Hindlimb muscle (tissue), 1 donor: ENCODE measurements at places on chromosomes 3 and 15.

GRCh38 chr15:45136378-45136764 lies 6.6 kb downstream of the DUOX1 start:
- DNase-seq, result no peak

DNA sequence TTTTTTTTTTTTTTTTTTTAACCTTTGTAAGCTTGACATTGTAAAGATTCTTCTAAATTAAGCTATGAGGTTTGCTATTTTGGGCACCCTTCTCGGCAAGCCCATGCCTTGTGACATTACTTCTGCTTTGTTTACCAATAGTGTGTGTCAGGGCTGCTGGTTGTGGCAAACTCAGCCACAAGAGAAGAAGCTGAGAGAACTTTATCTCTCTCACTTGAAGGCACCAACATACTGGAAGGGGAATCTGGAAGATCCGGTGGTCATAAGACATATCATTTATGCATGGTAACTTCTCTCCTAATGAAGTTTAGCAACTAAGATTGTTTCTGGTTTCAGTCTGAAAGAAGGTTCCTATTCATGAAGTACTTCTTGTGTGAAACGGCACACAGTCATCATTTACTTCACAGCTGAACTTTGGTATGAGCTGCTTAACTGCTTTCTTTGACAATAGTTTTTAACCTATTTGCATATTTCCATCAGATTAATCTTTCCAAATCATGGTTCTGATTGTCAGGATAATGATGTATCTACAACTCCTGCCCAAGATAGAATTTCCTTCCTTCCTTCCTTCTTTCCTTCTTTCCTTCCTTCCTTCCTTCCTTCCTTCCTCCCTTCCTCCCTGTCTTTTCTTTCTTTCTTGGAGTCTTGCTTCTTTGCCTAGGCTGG lies 189.3 kb downstream of the NFKBIZ start:
- no peak for DNase-seq

- no peak for DNase-seq
These were observed 19.0 kb downstream of the SEMA7A start for GRCh38 chr15:74414603-74415338.

GRCh38 chr15:51624022-51624421 lies 1.5 kb upstream of the DMXL2 start:
- DNase-seq, result no peak

- peak; percentile 93 for DNase-seq
These were observed 56.3 kb downstream of the IL20RB start for GRCh38 chr3:137013951-137014688.

GRCh38 chr3:190404715-190405114 lies 16.8 kb downstream of the CLDN16 start:
- DNase-seq, result no peak

DNA sequence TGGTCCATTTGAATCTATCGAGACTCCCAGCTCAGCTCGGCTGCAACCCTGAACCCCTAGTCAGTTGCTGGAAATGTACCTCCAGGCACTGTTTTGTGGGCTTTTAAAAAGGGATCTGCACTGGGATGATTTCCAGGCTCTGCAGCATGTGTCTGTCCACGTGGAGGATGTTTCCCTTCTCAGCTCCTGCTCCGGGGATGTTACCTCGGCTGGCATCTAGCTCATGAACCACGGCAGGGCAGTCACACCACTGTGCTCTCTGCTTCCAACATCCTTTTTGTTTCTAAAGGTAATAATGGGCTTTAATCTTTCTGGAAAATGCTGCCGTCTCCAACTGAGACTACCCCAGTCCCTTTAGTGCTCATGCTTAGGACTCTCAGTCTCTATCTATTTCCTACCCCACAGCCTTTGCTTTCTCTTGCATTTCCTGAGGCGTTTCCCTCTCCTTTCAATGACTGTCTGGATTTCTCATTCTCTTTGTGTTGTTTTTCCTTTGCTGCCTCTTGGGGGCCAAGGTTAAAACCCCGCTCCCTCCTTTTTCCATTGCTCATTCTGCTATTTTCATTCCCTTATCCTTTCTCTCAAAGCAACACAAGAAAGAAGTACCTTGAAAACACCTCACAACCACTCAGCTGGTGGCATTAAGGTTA lies 42.9 kb upstream of the AKAP13 start:
- DNase-seq, result no peak

DNA sequence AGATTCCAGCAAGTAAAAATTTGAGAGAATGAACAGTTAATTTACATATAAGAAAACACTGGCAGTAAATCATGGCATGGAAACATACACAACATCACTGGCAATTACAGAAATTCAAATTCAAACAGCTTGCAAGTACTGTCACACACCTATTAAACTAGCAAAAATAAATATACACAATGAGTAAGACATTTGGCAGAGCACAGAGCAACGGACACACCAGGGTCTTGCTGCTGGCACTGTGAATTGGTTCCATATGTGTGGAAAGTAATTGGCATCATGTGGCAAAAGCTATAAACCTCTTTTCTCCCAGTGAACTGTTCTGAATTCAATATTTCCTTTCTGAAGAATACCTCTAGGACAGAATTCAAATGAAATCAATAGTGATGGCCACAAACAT lies 78.3 kb downstream of the LRRK1 start:
- no peak for DNase-seq

DNA sequence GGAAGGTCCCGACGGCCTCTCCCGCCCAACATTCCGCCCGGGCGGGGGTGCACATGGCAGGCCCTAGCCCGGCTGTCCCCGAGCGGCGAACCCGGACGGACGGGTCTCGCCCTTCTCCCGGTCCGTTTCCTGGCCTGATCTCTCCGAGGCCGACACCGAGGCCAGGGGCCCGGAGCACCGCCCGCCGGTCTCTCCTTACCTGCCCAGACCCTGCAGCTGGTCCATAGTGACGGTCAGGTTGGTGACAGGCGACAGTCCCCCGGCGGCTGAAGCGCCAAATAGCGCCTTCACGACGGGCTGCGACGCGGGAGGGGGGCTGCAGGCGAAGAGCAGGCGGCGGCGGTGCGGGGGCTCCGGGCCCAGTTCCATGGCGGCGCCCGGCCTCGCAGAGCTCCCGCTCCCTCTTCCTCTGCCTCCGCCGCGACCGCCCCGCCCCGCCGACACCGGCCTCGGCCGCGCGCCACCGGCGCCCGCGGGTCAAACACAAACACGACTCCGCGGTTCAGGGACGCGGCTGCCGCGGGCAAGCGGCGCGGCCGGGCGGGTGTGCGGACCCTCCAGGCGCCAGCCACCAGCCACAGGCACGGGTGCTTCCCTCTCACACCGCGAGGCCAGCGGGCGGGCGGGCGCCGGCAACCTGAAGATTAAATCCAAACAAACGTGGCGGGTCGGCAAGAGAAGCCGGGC lies 495 bp downstream of the CDC25A start:
- DNase-seq, result no peak

DNA sequence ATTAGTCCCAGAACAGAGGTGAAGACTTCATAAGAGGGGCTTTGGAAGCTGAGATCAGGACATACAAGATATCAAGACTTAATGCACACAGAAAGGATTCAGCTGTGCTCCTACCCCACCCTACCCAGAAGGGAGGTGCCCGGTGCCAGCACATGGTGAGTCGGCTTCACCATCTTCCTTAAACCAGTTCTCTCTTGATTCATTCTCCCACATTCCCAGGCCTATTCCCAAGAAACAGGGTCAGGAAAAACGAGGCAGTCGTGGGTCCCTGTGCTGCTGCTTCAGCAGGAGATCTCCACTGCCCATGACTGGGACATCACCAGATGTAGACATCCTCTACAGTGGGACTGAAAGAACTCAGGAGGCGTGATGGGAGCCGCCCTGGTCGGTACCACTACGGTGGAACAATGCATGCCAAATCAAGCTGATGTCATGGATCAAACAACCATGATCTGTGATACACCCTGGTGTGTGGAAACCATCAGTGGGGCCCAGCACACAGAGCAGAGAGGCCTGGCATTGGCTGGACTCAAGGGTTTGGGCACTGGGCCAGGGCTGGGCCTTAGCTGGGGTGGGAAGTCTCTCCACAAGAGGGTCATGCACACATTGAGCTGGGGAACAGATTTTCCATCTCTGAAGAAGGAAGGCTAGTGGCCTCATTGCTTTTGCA lies 41.9 kb downstream of the CCDC12 start:
- no peak for DNase-seq

DNA sequence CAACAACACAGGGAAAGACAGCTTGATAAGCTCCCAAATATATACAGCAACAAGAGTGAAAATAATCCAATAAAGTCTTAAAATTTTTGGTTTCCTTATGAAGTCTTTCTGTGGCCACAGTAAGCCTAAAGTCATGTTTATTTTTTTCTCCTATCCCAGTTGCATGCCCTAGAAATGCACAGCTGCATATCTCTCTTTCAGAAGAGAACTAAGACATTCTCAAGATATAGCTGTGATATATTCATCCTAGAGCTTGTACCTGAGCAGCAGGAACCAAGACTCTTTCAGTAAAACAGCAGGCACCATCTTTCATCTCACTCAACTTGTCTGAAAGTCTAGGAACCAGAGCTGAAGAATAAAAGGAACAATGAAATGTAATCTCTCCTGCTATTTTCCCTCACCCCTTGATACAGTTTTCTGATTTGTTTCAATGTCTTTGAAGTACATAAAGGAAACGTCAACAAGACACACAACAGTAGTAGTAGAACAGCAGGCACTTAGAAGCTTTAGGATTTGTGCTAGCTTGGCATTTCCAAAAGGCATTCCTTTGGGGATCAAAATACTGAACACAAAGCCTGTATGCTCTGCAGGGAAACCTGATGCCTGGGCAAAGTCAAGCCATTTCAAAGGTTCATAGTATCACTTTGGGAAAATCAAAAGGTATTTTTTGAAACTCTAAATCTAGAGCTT lies 536.8 kb downstream of the PYDC2 start:
- DNase-seq, result no peak

- DNase-seq, result no peak
These were observed 357.2 kb downstream of the ROBO1 start for GRCh38 chr3:79410617-79411016.

DNA sequence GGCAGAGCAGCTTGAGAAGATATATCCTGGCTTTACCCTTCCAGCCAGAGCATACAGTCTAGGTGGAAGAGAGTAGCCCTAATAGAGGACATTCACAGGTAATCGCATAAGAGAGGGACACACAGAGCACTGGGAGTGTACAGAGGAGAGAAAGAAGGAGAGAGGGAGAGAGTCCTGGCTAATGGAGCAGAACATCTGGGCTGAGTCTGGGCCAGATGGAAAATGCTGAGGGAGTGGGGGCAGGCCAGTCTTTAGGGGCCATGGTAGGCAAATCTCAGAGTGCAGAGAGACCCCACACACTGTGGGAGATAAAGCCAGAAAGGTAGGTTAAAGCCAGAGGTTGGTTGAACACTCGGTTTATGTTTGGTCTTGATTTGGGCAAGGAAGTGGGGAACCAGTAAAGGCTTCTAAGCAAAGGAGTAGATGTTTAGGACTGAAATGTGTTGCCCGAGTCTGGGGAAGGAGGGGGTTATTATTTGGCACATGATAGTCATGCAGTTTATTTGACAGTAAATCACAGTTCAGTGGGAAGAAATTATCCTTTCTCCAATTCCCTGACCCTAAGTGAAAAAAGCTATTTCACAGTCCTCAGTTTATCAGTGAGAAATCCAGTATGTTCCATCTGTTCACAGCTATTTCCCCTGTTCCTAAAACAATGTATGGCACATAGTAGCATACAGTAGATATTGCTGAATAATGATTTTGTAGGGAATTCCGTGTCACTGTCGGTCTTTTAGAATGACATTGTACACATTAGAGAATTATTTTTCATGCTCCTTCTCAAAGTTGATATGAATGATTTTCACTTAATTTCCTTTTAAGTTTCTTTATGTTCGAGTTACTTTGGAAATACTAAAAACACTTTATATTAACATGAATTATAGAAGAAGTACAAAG lies 45.7 kb downstream of the PDHB start:
- DNase-seq, result peak; percentile 26

GRCh38 chr3:129415830-129416229 lies 12.6 kb downstream of the EFCAB12 start:
- no peak for DNase-seq

DNA sequence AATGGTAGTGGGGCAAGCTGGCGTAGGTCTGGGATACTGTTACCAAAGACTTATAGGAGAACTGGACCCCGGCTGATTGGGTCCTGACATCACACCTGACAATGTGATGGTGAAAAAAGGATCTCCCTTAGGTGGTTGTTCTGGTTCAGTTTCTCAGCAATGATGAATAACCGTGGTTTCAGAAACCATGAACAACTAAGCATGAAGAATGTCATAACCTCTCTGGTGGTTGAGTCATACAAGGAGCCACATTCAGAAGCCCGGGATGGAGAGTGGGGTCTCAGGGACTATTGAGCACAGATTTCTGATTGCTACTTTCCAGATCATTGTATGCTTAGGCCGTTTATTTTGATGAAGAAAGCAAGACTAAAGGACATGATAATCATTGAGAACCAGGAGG lies 17.4 kb downstream of the GPR160 start:
- no peak for DNase-seq

DNA sequence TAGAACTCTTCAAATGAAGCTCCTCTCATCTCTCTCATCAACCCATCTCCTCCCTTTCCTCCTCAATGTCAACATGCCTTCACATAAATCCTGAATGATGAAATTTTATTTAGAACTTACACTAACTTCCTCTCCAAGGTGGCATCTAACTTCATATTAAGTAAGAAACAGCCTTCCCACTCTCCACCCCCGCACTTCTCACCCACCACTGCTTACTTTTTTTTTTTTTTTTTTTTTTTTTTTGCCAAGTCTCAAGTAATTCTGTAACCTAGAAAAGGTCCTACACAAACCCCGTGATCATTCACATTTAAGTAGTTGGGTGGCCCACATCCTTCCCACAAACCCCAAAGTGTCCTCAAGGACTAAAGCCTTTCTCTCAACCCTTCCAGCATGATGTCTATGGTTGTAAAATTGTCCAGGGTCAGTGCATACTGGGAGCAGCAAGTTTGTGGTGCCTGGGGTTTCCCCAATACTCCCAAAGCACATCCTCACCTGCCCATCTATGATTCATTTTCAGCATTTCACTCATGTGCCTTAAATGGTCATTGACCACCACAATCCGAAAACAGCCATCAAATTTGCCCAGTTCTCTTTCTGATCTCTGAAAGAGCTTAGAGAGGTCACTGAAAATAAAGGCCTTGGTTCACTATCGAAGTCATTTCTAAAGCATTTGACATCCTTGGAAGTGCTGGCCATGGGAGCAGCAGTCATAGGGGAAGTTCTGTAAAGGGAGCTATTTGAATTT lies 47.2 kb downstream of the CD86 start:
- no peak for DNase-seq

DNA sequence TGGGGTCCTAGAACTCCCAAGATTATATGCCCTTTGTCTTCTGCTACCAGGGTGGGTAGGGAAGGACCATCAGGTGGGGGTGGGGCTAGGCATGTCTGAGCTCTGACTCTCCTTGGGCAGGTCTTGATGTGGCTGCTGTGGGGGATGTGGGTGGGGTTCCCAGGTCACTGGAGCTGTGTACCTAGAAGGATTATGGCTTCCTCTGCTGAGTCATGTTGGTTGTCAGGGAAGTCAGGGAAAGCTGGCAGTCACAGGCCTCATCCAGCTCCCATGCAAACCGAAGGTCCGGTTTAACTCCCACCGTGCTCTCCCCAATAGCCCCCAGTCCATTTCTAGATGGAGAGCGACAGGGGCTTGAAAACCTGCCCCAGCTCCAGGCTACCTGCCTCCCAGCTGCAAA lies 35.2 kb downstream of the EID1 start:
- DNase-seq, result no peak

GRCh38 chr3:159994182-159994581 lies 5.5 kb downstream of the IL12A start:
- no peak for DNase-seq
